ENCODE measurements at places on chromosomes 1 and 21. TPM values are rescaled to one million over a fixed set of nuclear protein-coding genes. Genes with fewer than 3 reads are reported as not detected.
A peak's percentile ranks its signal among the peaks of the same experiment; 100 is the strongest.

DNA sequence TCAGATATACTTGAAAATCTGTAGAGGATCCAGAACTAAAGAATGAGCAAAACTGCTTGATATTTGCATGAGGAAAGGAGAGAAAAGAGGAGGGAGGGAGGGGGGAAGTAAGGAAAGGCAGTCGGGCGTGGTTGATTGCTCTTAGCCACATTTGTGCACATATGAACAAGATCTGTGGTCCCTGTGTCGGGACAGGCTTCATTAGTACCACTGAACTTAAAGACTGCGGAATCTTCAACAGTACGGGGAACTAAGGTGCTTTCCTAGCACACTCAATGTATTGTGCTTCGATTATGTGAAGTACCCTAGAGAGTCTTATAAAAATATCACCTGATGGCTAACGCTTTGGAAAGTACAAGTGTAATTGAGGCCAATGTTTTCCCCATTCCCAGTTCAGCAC, 59.9 kb downstream of the ZBTB18 start:
- H3K4me1 ChIP-seq: no peaks in the 10 kb centered on the region
- H3K4me3 ChIP-seq: no peak overlapping the region
- no peak overlapping the region for H3K27ac ChIP-seq

GRCh38 chr21:45741691-45742090, 98.2 kb downstream of the PCBP3 start:
- no peak overlapping the region for H3K27ac ChIP-seq
- no peaks in the 10 kb centered on the region for H3K36me3 ChIP-seq
- no peak overlapping the region for H3K4me3 ChIP-seq
- H3K27me3 ChIP-seq: no peaks in the 10 kb centered on the region

DNA sequence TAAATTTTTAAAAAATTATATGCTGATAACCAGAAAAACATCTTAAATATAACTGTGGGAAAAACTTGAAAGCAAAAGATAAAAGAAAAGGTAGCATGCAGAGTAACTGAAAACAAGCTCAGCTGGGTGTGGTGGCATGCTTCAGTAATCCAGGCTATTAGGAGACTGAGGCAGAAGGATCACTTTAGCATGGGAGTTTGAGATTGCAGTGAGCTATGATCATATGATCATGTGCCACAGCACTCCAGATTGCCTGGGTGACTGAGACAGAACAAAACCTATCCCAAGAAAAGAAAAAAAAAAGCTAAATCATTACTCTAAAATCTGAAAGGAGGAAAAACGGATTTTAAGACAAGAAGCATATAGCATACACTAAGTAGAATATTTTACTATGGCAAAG, 1624.0 kb downstream of the AMY1C start:
- no peak overlapping the region for H3K27ac ChIP-seq
- H3K27me3 ChIP-seq: no peaks in the 10 kb centered on the region
- DNase-seq: no peak
- no peak overlapping the region for H3K4me3 ChIP-seq

DNA sequence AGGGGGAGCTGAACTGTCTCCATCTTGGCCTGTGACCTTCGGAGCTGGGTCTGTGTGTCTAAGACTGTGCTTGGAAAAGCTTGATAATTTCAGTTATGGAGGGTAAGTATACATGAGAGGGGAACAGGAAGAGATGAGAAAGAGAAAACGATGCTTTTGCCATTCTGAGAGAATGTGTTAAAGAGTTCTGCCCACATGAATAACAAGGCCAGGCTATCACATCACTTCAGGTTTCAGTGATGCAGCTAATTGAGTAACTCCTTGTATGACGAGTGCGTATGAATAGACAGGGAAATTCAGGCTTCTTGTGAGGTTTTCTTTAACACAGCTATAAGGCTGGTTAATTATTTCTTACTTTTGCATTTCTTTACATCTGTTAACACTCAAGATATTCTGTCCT, 81.0 kb downstream of the PLPPR5 start:
- no peaks in the 10 kb centered on the region for H3K36me3 ChIP-seq
- H3K27me3 ChIP-seq: no peaks in the 10 kb centered on the region
- no peak overlapping the region for H3K4me3 ChIP-seq
- no peak overlapping the region for H3K27ac ChIP-seq
- no peak for DNase-seq

DNA sequence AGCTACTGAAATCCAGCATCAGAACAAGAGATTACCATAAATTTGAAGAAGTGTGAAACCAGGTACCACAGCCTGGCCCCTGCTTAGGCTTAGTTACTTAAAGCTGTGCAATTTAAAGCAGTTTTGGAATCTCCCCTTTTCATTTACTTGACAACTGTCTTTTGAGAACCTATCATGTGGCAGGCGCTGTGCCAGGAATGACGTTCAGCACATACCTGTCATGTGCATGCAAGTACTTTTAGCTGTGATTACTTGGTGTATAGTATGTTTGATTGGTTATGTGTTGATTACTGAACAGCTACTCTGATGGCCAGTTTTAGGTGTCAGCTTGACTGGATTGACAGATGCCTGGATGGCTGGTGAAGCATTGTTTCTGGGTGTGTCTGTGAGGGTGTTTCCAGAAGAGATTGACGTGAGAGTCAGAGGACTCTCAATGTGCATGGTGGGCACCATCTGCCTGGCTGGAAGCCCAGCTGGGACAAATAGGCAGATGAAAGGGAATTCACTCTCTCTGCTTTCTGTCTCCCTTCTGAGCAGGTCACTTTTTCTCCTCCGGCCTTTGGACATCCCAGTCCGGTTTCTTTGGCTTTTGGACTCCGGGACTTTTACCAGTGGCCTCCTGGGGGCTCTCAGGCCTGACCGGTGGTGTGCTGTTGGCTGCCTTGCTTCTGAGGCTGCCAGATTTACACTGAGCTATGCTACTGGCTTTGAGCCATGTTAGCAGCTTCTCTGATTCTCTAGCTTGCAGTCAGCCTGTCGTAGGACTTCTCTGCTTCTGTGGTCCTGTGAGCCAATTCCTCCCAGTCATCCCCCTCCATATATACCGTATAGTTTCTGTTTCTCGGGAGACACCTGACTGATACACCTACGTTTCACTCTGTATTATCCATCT, 178.0 kb downstream of the RYR2 start:
- H3K4me1 ChIP-seq: peaks cover 3% of the 10 kb centered on the region
- peak; percentile 43 for DNase-seq
- no peak overlapping the region for H3K4me3 ChIP-seq
- H3K36me3 ChIP-seq: no peaks in the 10 kb centered on the region
- H3K27me3 ChIP-seq: no peaks in the 10 kb centered on the region

DNA sequence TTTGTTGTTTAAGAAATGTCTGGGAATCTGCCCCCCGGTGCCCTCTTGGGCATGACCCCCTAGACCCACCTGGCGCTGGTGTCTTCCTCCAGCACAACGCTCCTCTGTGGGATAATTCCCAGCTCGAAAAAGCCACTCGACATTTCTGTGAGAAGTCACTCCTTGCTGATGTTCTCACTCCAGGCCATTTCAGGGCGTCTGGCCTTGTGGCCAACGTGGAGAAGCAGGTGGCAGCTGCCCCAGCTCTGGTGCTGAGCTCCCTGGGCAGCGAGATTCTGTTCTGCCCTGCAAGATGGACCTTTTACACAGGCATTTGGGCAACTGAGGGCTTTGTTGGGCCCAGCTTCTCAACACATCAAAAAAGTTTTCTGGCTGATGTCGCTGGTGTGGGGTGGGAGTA, 147.7 kb upstream of the WNT4 start:
- no peaks in the 10 kb centered on the region for H3K36me3 ChIP-seq
- peaks cover 8% of the 10 kb centered on the region for H3K4me1 ChIP-seq
- H3K27me3 ChIP-seq: no peaks in the 10 kb centered on the region
- no peak overlapping the region for H3K4me3 ChIP-seq
- DNase-seq: no peak
- H3K27ac ChIP-seq: no peak overlapping the region

GRCh38 chr21:35646606-35647005, 413.7 kb downstream of the SETD4 start:
- no peaks in the 10 kb centered on the region for H3K27me3 ChIP-seq
- no peak overlapping the region for H3K27ac ChIP-seq
- H3K4me1 ChIP-seq: peaks cover 2% of the 10 kb centered on the region
- DNase-seq: no peak

DNA sequence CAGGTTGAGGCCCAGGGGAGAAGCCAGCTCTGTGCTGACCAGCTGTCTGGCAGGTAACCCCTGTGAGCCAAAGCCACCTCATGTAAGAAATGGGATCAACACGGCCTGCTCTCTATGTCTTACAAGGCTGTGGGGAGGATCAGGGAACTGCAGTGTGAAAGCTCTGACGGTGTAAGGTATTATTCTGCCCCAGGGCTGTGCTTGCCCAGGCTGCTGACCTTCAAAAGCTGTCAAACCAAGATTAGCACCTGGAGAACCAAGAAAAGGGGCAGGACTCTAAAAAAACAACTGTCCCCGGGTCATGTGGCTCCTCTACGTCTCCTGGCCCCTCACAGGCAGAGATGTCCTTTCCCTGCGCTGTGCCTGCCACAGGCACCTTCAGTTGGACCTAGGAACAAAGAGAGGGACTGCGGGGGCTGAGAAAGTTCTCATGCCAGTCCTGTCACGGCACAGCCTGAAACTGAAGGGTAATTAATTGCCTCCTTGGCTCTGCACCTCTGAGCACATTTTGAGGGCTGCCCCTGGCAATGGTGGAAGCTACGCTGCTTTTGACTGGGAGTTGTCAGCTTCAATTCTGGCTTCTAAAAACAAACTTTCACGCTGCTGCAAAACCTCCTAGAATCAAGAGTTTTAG, 77.6 kb downstream of the PGBD5 start:
- DNase-seq: no peak
- H3K36me3 ChIP-seq: no peaks in the 10 kb centered on the region
- no peaks in the 10 kb centered on the region for H3K4me1 ChIP-seq
- no peaks in the 10 kb centered on the region for H3K27me3 ChIP-seq

GRCh38 chr1:226131639-226132038, 54.9 kb downstream of the ACBD3 start:
- H3K4me1 ChIP-seq: peaks cover 8% of the 10 kb centered on the region
- no peak overlapping the region for H3K27ac ChIP-seq
- H3K27me3 ChIP-seq: no peaks in the 10 kb centered on the region
- DNase-seq: no peak

GRCh38 chr1:204528241-204528640, 12.0 kb downstream of the MDM4 start:
- H3K4me3 ChIP-seq: no peak overlapping the region
- no peaks in the 10 kb centered on the region for H3K27me3 ChIP-seq
- H3K36me3 ChIP-seq: no peaks in the 10 kb centered on the region
- no peaks in the 10 kb centered on the region for H3K4me1 ChIP-seq
- no peak overlapping the region for H3K27ac ChIP-seq

- no peak for DNase-seq
- no peaks in the 10 kb centered on the region for H3K4me1 ChIP-seq
- H3K4me3 ChIP-seq: no peak overlapping the region
- no peak overlapping the region for H3K27ac ChIP-seq
- no peaks in the 10 kb centered on the region for H3K36me3 ChIP-seq
- H3K27me3 ChIP-seq: no peaks in the 10 kb centered on the region
Observed at GRCh38 chr21:36186506-36187399, 30.1 kb downstream of the DOP1B start.

GRCh38 chr1:58816747-58817221, 32.9 kb upstream of the JUN start:
- no peak overlapping the region for H3K27ac ChIP-seq
- no peaks in the 10 kb centered on the region for H3K27me3 ChIP-seq
- peak overlapping the region; percentile 68 for H3K4me3 ChIP-seq

- peak; percentile 64 for DNase-seq
- H3K4me3 ChIP-seq: no peak overlapping the region
- H3K36me3 ChIP-seq: peaks cover 3% of the 10 kb centered on the region
- peaks cover 4% of the 10 kb centered on the region for H3K4me1 ChIP-seq
Observed at GRCh38 chr1:154583773-154584172, 16.2 kb downstream of the CHRNB2 start.

CRYAA gene
- not detected for total RNA-seq

ACADM gene
- 38.9 TPM for total RNA-seq

VANGL2 gene
- 10.0 TPM for total RNA-seq

OR10J1 gene
- not detected for total RNA-seq
